A375 (cell line): ENCODE measurements at places on chromosomes 2 and 18. TPM values are rescaled to one million over a fixed set of nuclear protein-coding genes. Genes with fewer than 3 reads are reported as not detected.

COL6A3 gene
- 7.3 and 8.0 TPM in 2 replicates for total RNA-seq

WDR54 gene
- 119 and 142 TPM in 2 replicates for total RNA-seq

INHA gene
- 0.83 and 1.7 TPM in 2 replicates for total RNA-seq

CDK5R2 gene
- total RNA-seq, result 0.03 TPM in 1 of 2 replicates, not detected in the other

CCDC141 gene
- under 0.01 TPM in 1 of 2 replicates, not detected in the other for total RNA-seq
